ENCODE measurements at places on chromosomes 5 and 9.

DNA sequence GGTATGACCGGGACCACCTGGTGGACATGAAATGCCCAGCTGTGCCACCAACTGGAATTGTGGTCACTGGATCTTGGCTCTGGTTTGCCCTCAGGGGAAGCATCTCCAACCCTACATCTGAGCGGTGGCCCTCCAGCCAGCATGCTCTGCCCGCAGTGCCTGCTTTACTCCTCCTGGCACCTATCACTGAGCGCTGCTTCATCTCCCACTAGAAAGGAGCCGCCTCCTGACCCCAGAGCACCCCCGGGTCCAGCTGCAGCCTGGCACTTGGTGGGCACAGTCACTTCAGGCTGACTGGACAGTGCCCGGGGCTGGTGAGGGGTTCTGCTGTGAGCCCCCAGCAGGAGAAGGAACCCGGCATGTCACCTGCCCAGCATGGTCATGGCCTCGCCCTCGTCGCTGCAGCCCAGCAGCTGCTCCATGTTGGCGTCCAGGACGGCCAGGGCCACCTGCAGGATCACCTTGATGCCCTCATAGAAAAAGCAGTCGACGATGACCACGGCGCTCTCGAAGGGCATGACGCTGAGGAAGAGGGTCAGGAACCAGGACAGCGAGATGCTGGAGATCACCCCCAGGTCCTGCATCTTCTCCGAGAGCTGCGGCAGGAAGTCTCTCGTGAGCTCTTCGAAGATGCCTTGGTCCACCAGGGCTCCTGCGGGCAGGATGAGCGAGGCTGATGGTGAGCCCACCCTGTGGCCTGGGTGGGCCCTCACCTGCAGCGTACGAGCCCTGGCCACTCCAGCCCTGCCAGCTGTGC is 16.1 kb upstream of the MRNIP start:
- DNase-seq, result no peak

GRCh38 chr9:18385696-18386490 is 88.1 kb upstream of the ADAMTSL1 start:
- no peak for DNase-seq

DNA sequence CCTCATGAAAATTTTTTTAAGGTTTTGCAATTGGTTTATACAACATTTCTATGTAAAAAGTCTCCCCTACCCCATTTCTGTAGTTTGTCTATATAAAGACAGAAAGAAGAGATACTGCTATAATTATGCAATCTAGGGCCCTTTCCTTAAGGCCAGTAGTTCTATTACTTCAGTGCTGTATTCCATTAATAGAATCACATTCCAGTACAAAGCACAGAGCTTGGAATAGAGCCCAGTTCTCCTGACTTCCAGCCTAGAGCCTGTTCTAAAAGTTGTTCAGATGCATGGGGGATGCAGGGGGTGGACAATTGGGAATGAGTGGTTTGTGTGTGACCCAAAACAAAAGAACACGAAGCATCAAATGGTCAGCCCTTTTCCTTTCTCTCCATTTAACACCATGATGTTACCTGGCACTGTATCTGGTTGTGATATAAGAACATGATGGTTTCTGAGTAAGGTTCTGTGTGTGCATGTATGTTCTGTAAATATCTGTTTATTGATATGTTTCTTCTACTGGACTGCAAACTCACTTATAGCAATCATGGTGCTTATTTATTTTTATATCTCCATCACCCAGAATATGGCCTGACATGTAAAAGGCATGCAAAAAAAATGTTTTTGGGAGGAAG is 8.2 kb upstream of the GRAMD2B start:
- no peak for DNase-seq

DNA sequence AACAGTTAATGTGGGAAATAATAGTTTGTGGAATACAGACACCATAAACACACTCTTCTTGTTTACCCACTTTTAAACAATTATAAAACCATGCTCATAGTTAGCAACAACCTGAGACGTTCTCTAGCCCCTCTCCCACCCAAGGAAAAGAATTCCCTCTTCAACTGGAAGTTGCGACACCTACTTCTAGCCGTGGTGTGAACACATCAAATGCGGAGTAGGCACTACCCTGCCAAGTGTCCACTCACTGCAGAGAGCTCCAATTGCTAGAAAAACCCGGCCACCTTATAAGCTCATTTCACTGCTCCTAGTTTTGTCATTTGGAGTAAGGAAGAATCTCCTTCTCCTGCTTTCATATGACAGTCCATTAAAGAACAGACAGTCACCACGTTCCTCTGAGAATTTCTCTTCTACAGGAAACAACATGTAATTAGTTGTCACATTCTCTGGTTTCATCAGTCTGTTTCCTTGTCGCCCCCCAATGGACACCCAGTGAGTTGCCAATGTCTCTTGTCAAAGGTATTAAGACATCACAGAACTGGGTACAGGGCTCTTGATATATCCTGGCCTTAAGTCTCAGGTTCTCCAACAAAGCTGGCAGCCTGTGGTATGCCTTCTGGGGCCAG is 47.3 kb downstream of the PRLR start:
- DNase-seq, result no peak

DNA sequence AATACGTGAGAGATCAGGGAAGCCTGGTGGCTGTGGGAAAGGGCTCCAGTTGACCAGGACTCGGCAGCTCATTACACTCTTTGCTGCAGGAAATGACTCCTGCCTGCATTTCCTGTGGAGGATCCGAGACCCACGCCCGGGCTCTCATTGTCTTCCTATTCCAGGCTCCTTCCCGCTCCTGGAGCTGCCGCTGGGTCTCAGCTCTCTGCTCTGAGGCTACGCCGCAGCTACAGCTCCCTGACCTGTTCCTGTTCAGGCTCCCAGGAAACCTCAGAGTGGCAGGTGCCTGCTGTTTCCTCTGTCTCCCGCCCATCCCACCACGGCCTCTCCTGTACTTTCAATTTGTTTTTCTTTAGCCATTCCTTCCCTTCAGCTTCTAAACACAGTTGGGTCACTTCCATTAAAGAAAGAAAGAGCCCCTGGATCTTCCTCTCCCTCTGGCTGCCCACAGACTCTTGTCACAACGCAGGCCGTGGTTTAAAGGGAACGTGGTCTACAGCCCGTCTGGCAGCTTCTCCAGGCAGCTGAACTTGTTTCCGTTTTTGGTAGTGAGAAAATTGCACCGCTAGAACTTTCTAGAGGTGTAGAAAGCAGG is 71.5 kb downstream of the IL6ST start:
- DNase-seq, result no peak

GRCh38 chr5:54590824-54591223 is 73.3 kb downstream of the SNX18 start:
- no peak for DNase-seq

DNA sequence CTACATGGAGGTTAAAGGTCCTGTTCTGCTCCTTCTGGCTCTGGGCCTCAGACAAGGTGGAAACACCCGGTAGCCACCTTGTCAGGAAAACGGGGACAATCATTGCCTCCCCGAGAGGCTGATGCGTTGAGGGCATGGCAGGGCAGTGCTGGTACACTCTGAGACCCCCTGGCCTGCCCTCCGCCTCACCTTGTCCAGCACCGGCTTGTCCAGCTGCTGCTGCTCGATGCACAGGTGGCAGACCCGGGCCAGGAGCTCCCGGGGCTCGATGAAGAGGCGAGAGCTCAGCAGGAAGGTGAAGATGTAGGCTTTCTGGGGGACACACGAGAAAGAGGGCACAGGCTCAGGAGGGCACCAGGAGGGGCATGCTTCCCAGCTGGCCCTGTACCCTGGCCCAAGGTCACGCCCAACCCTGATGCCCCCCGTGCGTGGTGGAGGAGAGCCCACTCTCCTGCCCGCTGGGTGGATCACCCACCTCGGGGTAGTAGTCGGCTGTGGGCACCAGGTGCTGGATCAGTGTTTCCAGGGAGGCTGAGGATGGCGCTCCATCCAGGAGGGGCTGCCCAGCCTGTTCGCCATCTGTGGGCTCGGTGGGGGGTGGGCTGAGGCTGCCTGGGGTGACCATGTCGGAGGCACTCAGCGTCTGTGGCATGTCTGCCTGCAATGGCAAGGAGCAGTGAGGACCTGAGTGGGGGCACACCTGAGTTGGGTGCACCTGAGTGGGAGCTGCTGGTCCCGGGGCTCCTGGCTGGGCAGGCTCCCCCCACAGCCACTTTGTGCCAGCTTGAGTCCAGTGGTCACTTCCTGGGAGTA is 66.0 kb upstream of the RNF130 start:
- DNase-seq, result no peak

GRCh38 chr9:37157726-37158377 is 37.5 kb downstream of the ZCCHC7 start:
- no peak for DNase-seq

DNA sequence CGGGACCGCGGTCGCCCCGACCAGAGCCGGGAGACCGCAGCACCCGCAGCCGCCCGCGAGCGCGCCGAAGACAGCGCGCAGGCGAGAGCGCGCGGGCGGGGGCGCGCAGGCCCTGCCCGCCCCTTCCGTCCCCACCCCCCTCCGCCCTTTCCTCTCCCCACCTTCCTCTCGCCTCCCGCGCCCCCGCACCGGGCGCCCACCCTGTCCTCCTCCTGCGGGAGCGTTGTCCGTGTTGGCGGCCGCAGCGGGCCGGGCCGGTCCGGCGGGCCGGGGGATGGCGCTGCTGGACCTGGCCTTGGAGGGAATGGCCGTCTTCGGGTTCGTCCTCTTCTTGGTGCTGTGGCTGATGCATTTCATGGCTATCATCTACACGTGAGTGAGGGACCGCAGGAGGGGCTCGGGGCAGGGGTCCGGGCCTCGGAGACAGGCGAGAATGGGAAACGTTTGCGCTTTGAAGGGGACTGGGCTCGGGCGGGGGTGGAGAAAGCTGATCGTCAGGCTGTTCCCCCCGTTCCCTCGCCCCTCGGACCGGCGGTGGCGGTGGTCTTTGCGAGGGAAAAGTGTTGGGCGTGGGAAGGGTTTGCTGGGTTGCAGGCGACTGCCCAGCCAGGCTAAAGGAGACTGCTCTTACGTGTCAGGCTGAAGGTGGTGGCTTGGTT is 457 bp downstream of the UGCG start:
- no peak for DNase-seq

GRCh38 chr5:79872291-79872690 is 118.8 kb downstream of the MTX3 start:
- DNase-seq, result no peak
